ENCODE measurements at places on chromosomes 5 and 9.

GRCh38 chr9:133759146-133759900 lies 21.2 kb upstream of the SARDH start:
- no peak for DNase-seq

- DNase-seq, result no peak
Observed at GRCh38 chr5:149128023-149128875, 13.0 kb upstream of the ABLIM3 start.

DNA sequence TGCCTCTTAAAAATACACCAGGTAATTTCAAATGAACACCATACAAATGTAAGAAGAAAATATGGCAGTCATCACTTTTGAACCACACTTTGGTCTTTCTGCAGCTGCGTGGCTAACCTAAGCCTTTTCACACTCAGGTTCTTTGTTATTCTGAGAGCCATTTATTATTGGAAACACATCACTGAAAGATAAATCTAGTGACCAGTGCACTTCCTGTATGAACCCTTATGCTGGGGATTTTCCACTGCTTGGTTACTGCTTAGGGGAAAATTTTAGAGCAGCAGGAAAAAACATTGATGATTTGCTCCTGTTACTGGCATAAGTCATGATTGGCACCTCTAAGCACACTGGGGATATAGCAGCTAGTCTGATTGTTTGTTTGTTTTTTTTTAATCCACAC lies 58.6 kb upstream of the RANBP3L start:
- no peak for DNase-seq

GRCh38 chr9:116320290-116320689 lies 166.7 kb downstream of the PAPPA start:
- DNase-seq, result no peak

- no peak for DNase-seq
Observed at GRCh38 chr5:1014781-1015221, 6.2 kb downstream of the NKD2 start.

- DNase-seq, result no peak
Observed at GRCh38 chr5:180825768-180826525, 23.3 kb upstream of the MGAT1 start.

- DNase-seq, result no peak
Observed at GRCh38 chr9:137748741-137749140, 128.8 kb upstream of the CACNA1B start.

DNA sequence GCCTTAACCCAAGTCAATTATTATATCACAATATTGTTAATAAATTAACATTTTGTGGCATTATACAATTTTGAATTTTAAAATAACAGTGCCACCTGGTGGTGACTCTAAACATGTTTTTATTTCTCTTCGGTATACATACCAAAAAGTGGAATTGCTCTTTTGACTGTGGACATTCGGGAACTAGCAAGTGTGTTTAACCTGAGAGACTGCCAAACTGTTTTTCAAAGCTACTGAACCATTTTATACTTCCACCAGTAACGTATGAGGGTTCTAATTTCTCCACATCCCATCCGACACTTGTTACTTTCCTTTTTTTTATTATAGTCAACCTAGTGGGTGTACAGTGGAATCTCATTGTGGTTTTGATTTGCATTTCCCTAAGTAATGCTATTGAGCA lies 18.3 kb upstream of the HSDL2 start:
- DNase-seq, result no peak

DNA sequence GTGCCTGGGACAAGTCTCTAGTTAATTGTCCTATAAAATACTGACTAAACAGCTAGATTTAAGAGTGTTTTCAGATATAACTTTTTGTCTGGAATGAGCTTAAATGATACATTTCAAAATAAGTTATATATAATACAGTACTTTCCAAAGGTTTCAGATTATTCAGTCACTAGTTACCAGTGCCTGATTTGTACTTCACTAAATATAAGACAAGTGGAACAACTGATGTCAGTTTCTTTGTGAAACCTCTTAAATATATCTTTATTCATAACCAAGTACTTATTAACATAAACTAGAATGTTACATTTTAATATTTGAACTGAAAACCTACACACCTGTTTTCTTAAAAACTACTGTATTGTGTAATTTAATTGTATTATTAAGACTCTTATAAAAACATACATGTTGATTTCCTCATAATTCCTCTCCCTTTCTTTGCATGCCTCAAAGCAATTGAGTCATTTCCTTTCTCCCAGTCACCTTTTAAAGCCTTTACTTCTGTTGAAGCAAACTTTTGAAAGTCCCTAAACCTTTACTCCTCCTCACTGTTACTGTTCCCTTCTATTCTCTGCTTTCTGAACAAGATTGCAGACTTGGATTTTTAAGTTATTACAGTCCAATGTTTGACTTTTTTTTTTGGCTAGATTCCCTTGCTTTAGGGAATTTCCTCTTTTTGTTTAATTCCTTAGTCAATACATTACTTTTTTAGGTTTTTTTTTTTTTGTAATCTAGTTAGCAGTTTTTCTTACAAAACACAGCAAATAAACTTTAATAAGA lies 8.7 kb upstream of the SEMA6A start:
- DNase-seq, result no peak

- DNase-seq, result no peak
Observed at GRCh38 chr9:130634191-130634768, 30.1 kb upstream of the PRDM12 start.

DNA sequence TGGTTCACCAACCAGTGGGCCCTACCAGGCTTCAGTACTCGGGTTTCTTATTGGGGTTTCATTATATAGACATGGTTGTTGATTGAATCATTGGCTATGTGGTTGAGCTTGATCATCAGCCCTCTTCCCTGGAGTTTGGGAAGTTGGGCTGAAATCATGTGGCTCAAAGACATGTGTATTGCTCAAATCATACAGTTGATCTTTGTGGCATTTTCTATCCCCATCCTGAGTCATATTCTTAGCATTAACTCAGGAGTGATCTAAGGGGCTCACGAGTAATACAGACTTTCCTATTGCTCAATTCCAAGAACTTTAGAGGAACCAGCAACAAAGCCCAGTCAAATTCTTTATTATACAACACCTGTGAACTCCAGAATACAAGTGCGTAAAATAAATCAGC lies 66.2 kb downstream of the SMC5 start:
- DNase-seq, result no peak

DNA sequence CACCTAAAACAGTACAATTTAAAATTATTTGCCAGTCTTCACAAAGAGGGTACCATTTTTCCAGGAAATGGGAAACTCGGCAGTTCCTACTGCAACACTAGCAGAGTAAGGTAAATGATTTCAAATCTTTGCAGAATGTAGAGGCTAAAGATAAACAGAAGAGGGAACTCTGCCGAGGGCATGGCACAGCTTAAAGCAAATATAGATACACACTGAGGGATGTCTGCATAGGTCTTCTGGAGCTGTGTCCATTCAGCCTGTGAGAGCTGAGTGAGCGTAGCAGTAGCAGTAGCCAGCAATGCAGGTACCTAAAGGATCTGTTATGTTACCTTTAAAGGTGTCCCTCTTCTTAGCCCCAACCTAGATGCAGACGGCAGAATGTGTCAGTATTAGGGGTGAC lies 17.5 kb downstream of the CDKL3 start:
- DNase-seq, result no peak
